ENCODE measurements at places on chromosomes 3 and 15.

GRCh38 chr3:142597906-142598305 lies 1.7 kb downstream of the PLS1 start:
- DNase-seq, result no peak

DNA sequence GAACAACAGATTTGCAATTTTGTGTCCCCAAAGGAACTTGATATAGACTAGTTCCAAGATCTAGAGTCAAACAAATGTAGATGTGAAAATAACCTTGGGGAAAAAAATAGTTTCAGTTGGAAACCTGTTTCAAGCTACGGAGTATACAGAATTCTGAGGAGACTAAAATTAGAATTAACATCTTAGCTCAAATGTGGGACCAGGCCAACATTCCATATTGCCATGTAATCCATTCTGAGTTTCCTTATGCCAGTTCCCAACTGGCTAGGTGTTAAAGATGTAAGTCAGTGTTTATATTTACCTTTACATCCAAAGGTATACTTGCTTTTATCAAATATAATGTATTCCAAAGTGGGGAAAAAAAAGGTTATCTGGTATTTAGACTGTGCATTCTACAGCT lies 76.3 kb downstream of the UBE3A start:
- no peak for DNase-seq

GRCh38 chr3:61627768-61628185 lies 66.4 kb downstream of the PTPRG start:
- DNase-seq, result no peak

DNA sequence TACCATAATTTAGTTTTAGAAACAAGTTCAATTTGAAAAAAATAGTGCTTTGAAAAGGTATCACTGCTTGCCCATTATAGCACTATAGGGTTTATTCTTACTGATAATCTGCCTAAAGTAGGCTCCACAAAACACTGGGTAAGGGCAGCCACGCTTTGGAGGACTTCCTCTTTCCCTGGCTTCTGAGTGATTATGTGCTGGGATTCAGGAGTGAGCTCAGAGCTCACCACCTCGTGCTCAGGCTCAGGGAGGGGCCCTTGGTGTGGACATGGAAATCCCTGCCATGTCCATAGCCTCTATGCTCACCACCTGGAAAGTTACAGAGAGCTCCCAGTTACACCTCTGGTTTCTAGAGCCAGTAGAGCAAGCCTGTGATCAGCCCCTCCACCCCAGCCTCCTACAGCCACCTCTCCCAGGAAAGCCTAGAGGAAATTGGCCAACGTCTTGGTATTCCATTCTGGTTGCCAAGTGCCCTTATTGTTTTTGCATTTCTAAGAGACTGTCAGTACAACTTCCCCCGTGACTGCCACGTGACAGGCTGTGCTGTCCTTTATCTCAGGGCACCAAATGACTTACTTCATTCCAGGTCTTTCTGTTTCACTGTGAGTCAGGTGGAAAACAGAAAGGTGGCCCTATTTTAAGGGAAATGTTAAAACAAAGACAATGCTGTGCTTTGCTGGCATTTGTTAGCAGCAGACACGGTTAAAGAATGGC lies 316.0 kb downstream of the RORA start:
- DNase-seq, result no peak

- DNase-seq, result no peak
Measured at GRCh38 chr15:26358708-26359107, 414.2 kb downstream of the GABRB3 start.

GRCh38 chr15:95644100-95644875 lies 686.2 kb upstream of the NR2F2 start:
- DNase-seq, result no peak

Measured in stimulated activated CD8-positive, alpha-beta memory T cell treated with anti-CD3 and anti-CD28 coated beads, Interleukin-7, amount 100 ng/mL, for 1 hour (primary cell).